ENCODE measurements at places on chromosomes 5 and 9.
A peak's percentile ranks its signal among the peaks of the same experiment; 100 is the strongest.

DNA sequence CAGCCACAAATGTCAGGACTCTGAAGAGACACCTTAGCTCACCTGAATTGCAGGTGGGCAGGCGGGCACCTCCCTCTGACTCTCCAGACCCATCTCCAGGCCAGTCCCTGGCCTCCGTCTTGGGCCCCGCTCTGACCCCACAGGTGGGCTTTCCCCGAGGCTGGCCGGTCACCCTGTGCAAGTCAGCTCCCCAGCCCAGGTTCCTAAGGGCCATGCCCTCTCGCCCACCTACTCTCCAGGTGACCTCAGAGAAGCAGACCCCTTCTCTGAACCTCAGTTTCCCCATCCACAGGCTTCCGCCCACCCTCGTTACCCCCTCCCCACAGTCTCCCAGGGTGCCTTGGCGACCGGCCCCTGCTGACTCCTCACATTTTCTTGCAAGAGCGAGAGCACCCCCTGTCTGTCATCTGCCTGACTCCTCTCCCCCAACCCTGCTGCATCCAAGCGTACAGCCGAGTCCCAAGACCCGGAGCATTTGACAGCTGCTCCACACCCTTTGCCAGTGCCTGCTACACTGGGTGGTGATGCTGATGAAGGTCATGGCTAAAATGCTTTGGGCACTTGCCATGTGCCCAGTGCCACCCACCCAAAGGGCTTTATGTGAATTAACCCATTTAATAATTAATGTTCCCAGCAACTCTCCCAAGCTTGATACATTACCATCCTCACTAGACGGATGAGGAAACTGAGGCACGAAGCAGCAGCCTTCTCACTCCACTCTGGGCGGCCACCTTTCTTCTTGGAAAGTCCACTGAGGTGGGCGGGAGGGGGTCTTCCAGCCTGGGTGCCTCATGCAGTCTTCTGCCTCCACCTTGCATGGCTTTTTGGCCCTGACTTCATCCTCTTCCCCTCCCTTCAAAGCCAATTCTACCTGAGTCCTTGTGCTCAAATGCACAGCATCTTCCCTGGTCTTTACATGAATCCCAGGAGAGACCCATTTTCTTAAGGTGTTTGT, 51.1 kb upstream of the ORM1 start:
- DNase-seq = no peak

GRCh38 chr5:180988592-180988991, at the start of gene BTNL3:
Gene BTNL3 (plus strand): TSS chr5:180988846. CDS start chr5:180989029, 183 bp downstream.
- no peak for DNase-seq

- no peak for DNase-seq
Measured at GRCh38 chr9:130480673-130481072, 35.9 kb downstream of the ASS1 start.

DNA sequence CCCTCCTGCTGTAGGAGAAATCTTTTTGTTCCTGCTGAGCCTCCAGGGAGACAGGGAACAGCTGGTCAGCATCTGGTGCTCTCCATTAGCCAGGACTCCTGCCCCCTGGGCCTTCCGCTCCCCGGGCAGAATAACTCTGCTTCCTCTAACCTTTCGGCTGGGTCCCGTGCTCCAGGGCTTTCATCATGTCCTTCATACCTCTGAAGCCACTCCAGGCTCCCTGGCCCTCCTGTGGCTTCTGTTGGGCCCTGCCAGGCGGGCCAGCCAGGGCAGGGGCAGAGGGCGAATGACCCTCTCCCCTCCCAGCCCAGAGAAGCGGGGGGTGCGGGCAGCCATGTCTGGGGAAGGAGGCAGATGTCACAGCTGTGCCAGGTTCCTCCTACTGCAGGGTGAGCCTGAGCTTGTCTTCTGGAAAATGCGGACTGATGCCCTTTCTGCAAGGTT, 81.7 kb upstream of the LMX1B start:
- no peak for DNase-seq

- peak; percentile 96 for DNase-seq
Measured at GRCh38 chr5:96297867-96298266, 135.2 kb downstream of the PCSK1 start.

DNA sequence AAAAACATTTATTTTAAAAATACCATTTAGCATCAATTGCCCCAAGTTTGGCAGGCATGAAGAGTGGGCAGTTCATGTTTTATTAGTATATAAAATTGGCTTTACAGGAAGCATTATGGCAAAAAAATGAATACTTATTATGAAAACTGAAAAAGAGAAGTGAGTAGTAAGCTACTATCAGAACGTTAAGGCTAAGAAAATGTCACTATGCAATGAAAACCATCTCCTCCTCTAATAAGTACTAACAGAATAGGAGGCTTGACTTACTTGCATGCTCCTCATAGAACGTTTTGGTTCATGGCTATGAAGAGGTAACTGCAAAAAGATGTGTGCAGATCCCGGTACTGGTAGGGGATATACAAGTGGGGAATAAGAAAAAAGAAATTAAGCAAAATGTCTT, 23.6 kb downstream of the TICAM2 start:
- DNase-seq = no peak

DNA sequence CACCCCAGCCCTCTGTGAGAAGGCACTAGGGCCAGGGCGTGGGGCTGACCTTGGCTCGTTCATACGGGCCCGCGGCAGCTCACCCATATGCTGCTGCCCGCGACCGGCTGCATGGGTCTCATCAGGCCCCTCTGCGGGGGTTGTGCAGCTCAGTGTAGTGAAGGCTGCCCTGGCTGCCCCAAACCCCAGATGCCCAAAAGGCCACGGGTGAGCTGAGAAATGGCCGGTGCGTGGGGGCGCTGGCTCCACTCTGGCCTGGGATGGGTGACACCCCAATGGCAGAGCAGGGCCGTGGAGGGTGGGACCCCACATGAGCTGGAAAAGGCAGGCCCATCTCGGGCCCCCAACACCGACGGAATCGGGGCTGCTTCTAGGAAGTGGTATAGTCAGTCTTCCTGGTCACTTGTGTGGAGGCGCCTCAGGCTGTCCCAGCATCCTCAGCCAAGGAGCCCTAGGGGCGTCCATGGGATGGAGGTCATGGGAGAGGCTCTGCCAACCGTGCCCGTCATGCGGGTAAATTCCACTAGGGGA, 19.4 kb upstream of the LRRC14B start:
- no peak for DNase-seq

DNA sequence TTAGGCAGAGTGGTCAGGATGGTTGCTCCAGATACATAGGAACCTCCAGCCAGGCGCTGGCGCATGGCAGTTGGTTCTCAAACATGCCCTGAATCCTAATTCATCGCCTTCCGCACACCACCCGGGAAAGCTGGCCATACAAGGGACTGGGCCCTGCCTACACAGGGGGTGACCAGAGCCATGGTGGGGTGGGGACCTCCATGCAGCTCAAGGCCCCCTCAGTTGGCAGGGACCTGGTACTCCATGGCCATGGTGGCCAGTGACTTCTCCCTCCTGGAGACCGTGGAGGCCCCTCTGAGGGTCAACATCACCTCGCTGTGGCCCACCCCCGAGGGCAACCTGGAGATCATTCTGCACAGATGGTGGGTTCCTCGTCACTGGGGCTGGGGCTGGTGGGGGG, 26.8 kb downstream of the PAEP start:
- no peak for DNase-seq

GRCh38 chr9:15400281-15400941, 22.3 kb upstream of the SNAPC3 start:
- DNase-seq = no peak
